ENCODE measurements at places on chromosomes 12 and 14. TPM values are rescaled to one million over a fixed set of nuclear protein-coding genes. Genes with fewer than 3 reads are reported as not detected.

GRCh38 chr12:57539134-57539768 is 7.7 kb downstream of the DCTN2 start:
- no peak for DNase-seq

Gene CELA1
- not detected for total RNA-seq

Gene NID2
- not detected for total RNA-seq

- DNase-seq: no peak
These were observed 582.0 kb downstream of the BCL11B start for GRCh38 chr14:98689951-98690350.

GRCh38 chr12:52656616-52657015 is 4.6 kb upstream of the KRT2 start:
- DNase-seq: no peak

All from SK-MEL-5 (cell line).